ENCODE measurements at places on chromosomes 16 and 17. TPM values are rescaled to one million over a fixed set of nuclear protein-coding genes. Genes with fewer than 3 reads are reported as not detected.
A peak's percentile ranks its signal among the peaks of the same experiment; 100 is the strongest.

GRCh38 chr17:74807925-74808324, 31.8 kb upstream of the NAT9 start:
- DNase-seq: no peak
- no peak overlapping the region for H3K27ac ChIP-seq
- no peaks in the 10 kb centered on the region for H3K4me1 ChIP-seq

- H3K4me3 ChIP-seq: peak overlapping the region; percentile 44
- H3K36me3 ChIP-seq: no peaks in the 10 kb centered on the region
- no peak overlapping the region for H3K27ac ChIP-seq
- peaks cover 14% of the 10 kb centered on the region for H3K27me3 ChIP-seq
- peaks cover 22% of the 10 kb centered on the region for H3K4me1 ChIP-seq
Measured at GRCh38 chr17:13024526-13025257, 6.9 kb upstream of the ELAC2 start.

GRCh38 chr17:36495076-36495578, 8.6 kb downstream of the ZNHIT3 start:
- H3K27ac ChIP-seq: no peak overlapping the region
- H3K27me3 ChIP-seq: no peaks in the 10 kb centered on the region
- DNase-seq: no peak
- H3K4me1 ChIP-seq: peaks cover 15% of the 10 kb centered on the region
- H3K36me3 ChIP-seq: peaks cover 18% of the 10 kb centered on the region

DNA sequence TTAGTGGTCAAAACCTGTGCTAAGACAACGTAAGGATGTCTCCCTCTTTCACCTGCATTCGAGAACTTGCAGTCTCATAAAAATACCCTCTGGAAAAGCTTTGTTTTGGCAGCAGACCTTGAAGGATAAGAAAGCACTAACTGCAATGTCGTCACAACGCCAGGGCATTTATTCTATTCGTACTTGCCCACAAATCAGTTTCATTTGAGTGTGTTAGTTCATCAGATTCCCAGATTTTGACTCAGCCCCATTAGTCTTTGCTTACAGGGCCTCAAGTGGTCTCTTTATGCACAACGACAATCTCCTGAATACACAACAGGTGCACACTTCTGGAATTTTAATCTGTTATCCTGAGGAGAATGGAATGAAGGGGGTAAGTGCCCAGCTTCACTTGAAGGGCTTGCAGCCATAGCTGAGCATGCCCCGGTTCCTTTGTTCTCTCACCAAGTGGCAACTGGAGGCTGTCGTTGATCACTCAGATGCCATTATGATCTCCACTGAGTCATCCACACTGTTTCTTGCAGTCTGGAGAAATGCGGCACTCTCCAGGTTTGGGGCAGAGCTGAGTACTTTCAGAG, 58.8 kb downstream of the CLEC19A start:
- H3K27ac ChIP-seq: no peak overlapping the region
- H3K4me3 ChIP-seq: no peak overlapping the region
- no peak for DNase-seq
- no peaks in the 10 kb centered on the region for H3K36me3 ChIP-seq
- no peaks in the 10 kb centered on the region for H3K4me1 ChIP-seq

DNA sequence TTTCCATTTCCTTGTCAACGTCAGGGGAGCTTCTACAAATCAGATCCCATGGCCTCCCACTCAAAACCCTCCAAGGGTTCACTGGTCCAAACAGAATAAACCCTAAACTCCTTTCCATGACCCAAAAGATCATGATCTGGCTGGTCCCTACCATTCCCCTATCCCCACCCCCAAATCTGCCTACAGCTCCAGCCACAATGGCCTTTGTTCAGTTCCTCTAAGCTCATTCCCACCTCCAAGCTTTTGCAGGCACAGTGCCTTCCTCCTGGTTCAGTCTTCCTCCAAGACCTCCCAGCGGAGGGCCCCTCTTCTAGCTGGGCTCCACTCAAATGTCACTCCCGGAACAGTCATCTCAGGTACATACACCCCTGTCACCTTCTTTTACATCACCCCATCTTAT, 2.0 kb downstream of the GPRC5B start:
- H3K27me3 ChIP-seq: peaks cover 28% of the 10 kb centered on the region
- no peak overlapping the region for H3K4me3 ChIP-seq
- H3K27ac ChIP-seq: no peak overlapping the region
- DNase-seq: no peak

- DNase-seq: no peak
- H3K4me1 ChIP-seq: no peaks in the 10 kb centered on the region
- no peak overlapping the region for H3K27ac ChIP-seq
- no peak overlapping the region for H3K4me3 ChIP-seq
- no peaks in the 10 kb centered on the region for H3K36me3 ChIP-seq
- H3K27me3 ChIP-seq: no peaks in the 10 kb centered on the region
Measured at GRCh38 chr16:10339777-10340732, 45.8 kb upstream of the ATF7IP2 start.

DNA sequence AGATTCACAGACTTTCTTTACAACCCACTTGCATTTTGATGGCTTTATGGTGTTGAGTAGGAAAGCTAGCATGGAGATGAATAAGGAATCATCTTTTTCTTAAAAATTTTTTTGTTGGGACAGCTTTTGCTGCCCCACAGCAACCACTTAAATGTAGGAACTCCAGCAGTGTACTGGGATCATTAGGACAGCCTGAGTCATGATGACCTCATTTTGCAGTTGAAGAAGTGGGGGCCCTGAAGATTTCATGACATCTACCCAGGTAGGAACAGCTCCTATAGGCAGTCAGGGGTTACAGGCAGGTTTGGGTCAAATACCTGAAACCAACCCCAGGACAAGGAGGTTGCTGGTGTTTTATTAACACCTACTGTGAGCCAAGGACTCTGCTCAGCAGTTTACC, 2.1 kb downstream of the METTL22 start:
- H3K27me3 ChIP-seq: peaks cover 4% of the 10 kb centered on the region
- peak overlapping the region; percentile 72 for H3K27ac ChIP-seq
- peak overlapping the region; percentile 96 for H3K4me3 ChIP-seq

DNA sequence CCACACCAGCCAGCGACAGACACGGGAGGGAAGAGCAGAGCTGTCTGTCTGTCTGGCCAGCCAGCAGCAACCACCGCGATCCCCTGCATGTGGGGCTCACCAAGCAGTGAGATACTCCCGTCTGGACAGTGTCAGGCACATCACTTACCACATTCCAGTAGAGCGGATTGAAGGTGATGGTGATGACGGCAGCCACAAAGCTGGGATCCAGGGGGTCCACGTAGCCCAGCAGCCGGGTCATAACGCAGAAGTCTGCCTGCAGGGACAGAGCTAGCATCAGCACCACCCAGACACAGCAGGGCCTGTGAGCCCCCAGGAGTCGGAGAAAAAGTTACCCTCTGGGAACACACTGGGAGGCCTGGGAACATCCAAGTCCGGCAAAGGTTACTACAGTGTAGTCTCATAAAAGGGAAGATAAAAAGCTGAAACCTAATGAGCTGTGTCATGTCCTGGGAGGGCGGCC, 14.7 kb downstream of the PEMT start:
- H3K27me3 ChIP-seq: peaks cover 2% of the 10 kb centered on the region
- peaks cover 38% of the 10 kb centered on the region for H3K4me1 ChIP-seq

DNA sequence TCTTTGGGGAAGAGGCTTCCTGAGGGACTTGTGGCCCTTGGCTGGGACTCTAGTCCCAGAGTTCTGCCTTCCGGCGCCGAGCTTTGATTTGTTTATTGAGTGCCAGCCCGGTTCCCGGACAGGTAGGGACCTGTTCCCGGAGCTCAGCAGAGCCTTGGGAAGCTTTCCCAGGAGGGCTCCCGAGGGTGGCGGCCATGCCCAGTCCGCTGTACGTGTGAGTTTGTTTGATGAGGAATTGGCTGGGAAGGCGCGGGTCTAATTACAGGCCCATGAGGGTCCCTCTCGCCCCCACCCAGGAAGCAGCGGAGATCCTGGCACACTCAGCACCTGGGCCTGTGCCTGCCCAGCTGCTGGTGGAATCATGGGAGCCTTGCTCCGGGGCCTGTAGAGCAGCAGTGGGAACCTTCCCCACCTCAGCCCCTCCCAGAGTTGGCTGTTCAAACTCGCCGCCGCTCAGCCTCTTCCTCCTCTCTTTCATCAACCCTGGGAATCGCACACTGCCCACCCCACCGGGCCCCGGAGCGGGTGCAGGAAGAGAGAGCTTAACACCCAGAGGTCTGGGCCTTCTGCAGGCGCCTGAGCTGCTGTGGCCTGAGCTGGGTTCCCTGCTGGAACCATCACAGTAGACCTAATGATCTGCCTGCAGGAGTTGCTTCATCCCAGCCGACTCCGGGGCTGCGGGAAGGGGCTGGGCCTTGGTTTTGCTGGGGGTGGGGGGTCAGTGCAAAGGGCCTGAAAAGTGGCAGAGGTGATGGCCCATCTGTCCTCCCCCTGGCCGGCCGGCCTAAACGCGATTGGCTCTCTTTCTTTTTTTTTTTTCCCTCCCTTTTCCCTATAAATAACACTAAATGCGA, 313.7 kb downstream of the SEC14L1 start:
- no peak for DNase-seq
- H3K4me1 ChIP-seq: peaks cover 61% of the 10 kb centered on the region
- H3K27ac ChIP-seq: no peak overlapping the region
- H3K27me3 ChIP-seq: peaks cover 24% of the 10 kb centered on the region
- peaks cover 5% of the 10 kb centered on the region for H3K36me3 ChIP-seq

DNA sequence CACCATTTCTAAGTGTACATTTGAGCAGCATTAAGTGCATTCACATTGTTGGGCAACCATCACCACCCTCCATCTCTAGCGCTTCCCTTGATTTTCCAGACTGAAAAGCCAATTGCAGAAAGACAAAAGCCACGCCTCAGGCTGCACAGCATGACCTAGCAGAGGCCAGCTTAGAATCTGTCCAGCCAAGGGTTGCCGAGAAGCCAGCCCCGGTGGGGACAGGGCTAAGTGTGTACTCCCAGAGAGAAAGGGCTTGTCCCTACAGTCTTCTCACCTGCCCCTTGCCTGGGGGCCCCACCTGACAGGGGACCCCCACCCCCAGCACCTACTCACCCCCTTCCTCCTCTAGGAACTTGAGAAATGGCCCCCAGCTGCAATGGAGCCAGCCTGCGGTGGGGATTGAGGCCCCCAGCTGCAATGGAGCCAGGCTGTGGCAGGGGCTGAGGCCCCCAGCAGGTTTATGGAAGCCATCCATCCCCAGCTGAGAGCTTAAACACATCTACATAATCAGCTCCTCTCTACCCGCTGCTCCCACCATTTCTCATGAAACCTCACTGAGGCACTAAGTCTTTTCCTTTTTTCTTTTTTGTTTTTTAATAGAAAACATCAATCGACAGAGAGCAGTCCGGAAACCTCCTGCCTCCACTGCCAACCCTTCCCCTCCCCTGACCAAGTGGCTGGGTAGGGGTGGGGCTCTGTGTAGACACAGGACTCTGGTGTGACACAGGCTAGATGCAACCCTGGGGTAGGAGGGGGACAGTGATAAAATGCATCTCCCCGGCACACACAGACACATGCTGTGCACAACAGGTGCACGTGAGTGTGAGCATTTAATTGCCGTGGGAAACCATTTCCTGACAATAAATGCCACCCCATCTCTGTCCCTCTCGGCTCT, 77.9 kb downstream of the CCT6B start:
- H3K27ac ChIP-seq: no peak overlapping the region
- peaks cover 6% of the 10 kb centered on the region for H3K27me3 ChIP-seq
- H3K4me3 ChIP-seq: no peak overlapping the region
- H3K36me3 ChIP-seq: no peaks in the 10 kb centered on the region

- H3K27ac ChIP-seq: peak within 1 kb of the TSS; percentile 84
- peak within 1 kb of the TSS; percentile 90 for H3K4me3 ChIP-seq
- peaks cover 4% of the 10 kb centered on the region for H3K27me3 ChIP-seq
- peaks cover 32% of the 10 kb centered on the region for H3K4me1 ChIP-seq
- peak; percentile 50 for DNase-seq
- H3K36me3 ChIP-seq: 0 out of 2 replicates have a peak, but pooled peaks cover 5% of the 10 kb centered on the region
Measured at GRCh38 chr17:43021741-43022512, at the start of gene VAT1. VAT1 (minus strand) TSS chr17:43022385; CDS start chr17:43022322, 63 bp downstream.

DNA sequence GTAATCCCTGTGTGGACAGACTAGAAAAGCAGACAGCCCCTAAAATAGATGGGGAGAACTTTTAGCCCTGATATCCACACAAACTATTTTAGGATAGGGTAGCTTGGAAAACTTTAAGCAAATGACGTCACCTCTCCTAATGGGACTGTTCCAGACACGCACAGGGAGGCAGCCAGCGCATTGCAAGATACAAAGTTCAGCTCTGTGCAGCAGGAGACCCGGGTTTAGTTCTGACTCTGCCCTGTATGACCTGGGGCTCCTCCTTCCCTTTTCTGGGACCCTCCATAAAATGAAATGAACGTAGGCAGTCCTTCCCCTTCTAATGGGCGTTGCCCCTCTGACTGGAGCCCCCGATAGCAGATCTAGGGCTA, 6.3 kb downstream of the ZNF689 start:
- peaks cover 21% of the 10 kb centered on the region for H3K4me1 ChIP-seq
- no peak overlapping the region for H3K27ac ChIP-seq
- no peak overlapping the region for H3K4me3 ChIP-seq
- peaks cover 22% of the 10 kb centered on the region for H3K36me3 ChIP-seq

DNA sequence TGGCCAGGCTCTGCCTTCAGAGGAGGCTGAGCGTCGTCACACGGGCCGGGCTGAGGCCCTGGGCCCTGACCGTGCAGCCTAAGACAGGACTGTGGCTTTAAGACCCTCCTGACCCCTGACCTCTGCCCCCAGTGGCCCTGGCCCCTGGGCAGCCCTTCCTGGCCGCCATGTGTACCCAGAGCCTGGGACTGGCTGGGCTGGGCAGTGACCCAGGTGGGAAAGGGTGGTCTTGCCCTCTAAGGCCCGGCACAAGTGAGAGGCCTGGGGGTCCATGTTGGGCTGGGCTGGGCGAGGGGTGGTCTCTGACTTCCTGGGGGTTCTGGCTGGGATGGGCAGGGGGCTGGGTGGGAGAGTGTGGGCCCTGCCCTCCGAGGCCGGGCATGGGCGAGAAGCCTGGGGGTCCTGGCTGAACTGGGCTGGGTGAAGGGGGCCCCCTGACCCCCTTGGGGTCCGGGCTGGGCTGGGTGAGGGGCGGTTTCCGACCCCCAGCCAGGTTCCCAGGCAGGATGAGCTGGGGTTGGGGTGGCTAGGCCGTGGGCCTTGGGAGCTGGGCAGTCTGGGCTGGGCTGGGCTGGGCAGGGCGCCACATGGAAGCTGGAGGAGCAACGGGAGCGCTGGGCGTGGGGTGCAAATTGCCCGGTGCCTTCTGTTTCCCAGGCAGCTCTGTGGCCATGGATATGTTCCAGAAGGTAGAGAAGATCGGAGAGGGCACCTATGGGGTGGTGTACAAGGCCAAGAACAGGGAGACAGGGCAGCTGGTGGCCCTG, at the start of gene CDK3:
Gene CDK3 (plus strand): TSS at position 101 of the 767 bp plus-strand sequence. CDS start 571 bp downstream, at position 672.
- no peak within 1 kb of the TSS for H3K27ac ChIP-seq
- DNase-seq: no peak
- H3K4me1 ChIP-seq: peaks cover 31% of the 10 kb centered on the region
- H3K36me3 ChIP-seq: peaks cover 4% of the 10 kb centered on the region

The NAT9 gene
- 59.7 TPM for total RNA-seq

The RAB40B gene
- total RNA-seq: 12.8 TPM

The TMEM231 gene
- 13.9 TPM for total RNA-seq

The SNN gene
- 7.6 TPM for total RNA-seq

The PMP22 gene
- 42.1 TPM for total RNA-seq

The SMG1 gene
- 32.8 TPM for total RNA-seq

The GUCY2D gene
- total RNA-seq: not detected
